CMK (cell line): ENCODE measurements at places on chromosomes 7 and 10.

DNA sequence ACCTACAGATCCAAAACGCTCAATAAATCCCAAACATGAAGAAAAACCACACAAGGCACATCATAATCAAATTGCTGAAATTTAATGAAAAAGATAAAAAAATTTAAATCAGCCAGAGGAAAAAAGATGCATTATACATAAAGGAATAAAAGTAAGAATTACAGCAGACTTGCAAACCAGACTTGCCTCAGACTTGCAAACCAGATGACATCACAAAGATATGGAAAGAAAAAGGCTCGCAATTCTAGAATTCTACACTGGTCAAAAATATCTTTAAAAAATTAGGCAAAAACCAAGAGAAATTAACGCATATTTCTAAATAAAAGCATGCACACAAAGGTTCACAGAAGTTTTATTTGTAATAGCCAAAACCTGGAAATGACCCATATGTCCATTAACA is 188.0 kb upstream of the NAMPT start:
- no peak for DNase-seq

- DNase-seq: no peak
These were observed 22.4 kb upstream of the NUB1 start for GRCh38 chr7:151319189-151319588.

DNA sequence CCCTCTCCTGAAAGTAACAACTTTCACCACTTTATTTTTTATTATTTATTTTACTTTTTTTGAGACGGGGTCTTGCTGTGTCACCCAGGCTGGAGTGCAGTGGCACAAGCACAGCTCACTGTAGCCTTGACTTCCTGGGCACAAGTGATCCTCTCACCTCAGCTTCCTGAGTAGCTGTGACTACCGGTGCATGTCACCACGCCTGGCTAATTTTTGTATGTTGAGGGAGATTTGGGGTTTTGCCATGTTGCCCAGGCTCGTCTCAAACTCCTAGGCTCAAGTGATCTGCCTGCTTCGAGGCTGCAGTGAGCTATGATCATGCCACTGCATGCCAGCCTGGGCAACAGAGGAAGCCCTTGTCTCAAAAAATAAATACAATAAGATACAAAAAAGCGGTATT is 14.9 kb upstream of the SLIT1 start:
- no peak for DNase-seq

GRCh38 chr7:11786186-11786585 is 45.8 kb downstream of the THSD7A start:
- no peak for DNase-seq

DNA sequence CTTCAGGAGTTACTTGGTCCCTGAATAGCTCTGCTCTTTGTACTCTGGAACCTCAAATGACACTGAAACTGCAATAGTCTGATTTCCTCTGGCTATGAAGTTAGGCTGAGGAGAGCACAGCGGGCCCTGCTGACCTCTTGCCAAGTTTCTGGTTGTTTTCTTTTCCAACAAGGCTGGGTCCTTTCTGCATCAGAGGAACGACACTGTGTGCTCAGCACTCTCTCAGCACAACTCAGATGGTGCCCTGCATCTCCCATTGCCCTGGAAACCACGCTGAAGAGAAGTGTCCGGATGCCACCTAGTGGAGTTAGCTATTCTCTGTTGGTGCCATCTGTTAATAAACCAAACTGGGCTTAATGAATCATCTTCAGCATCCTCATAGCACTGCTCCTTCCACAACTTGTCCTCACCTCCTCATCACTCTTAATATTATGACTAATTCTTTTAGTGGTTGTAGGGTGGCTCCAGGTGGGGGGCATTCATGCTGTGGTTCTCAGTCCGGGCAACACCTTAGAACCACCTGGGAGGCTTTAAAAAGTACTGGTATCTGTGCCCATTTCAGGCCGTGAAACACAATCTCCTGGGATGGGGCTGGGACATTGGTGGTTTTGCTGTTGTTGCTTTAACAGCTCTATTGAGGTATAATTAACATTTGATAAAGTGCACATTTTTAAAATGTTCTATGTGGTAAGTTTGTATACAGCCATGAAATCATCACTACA is 8.2 kb upstream of the EFCAB10 start:
- peak; percentile 12 for DNase-seq

GRCh38 chr7:128161466-128162125 is 79.5 kb upstream of the LEP start:
- no peak for DNase-seq

GRCh38 chr10:34091635-34092195 is 723.4 kb downstream of the PARD3 start:
- DNase-seq: no peak

DNA sequence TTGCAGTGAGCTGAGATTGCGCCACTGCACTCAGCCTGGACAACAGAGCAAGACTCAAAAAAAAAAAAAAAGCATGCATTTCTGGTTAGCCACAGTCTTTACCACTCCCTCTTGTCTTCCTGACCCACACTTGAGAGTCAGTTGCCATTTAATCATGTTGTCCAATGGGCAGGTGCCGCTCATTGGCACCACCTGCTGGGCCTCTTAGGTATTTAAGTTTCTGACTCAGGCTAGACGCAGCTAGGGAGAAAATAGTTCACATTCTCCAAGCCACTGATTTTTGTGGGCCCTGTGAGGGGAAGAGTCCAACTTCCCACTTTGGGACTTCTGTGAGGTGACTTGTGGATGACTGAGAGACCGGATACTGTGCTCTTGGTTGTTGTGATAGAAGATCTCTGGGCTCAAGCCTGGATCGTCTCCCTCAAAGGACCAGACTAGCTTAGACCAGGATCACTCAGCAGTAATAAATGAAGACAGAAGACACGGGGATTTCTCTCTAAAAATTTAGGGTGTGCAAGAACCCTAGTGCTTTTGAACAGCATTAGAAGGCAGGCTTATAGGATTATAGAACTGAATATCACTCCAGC is 26.8 kb upstream of the SORCS3 start:
- peak; percentile 26 for DNase-seq

DNA sequence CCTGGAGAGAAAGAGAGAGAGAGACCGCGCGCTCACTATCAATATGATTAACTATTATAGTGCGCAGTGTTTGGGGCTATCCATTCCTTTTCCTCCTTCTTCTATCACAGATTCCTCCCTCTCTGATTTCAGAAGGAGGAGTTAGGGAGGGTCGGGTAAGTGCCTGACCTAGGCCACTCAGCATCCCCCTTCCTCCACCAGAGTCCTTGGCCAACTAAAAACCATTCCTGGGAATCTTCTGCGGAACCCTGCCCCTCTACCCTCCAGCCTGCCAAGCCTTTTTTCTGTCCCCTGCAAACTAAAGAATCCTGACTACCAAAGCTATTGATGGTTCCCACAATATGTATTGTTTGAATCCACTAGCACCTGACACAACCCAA is 256.2 kb upstream of the NFE2L3 start:
- no peak for DNase-seq

DNA sequence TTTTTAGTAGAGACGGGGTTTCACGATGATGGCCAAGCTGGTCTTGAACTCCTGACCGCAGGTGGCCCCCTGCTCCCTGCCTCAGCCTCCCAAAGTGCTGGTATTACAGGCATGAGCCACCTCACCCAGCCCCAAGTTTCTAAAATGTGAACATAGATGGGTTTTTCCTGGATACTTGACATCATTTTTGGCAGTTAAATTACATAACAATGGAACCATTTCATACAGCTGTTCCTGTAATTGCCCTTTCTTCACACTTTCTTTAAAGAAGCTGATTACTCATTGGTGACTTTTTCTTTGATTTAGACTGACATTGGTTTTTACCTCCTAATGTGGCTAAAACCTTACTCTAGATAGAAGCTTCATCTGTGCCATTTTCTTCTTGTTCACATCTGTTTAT is 5.9 kb downstream of the ZKSCAN1 start:
- DNase-seq: no peak

GRCh38 chr7:112908086-112908485 is 117.9 kb upstream of the TMEM168 start:
- DNase-seq: no peak

GRCh38 chr10:50396491-50397311 is 145.4 kb upstream of the ASAH2 start:
- DNase-seq: no peak

GRCh38 chr7:2495418-2496299 is 19.5 kb upstream of the GRIFIN start:
- DNase-seq: no peak

GRCh38 chr10:101941871-101942270 is 98.3 kb upstream of the KCNIP2 start:
- DNase-seq: no peak

DNA sequence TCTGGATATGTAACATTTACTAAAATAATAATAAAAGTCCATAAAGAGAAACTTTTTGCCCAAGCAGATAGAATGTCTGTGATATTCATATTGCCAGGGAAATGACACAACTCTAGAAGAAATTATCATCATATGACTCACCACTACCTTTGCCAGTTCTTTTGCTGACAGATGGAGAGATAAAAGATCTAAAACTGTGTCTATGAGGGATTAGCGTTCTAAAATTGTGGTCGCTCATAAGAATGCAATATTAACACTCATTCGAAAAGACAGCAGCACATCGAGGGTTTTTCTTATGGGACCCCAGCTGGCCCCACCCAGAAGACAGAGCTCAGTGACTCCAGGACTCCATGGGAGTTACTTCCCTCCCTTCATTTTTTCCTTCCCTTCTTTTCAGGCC is 16.6 kb upstream of the LANCL2 start:
- DNase-seq: no peak

DNA sequence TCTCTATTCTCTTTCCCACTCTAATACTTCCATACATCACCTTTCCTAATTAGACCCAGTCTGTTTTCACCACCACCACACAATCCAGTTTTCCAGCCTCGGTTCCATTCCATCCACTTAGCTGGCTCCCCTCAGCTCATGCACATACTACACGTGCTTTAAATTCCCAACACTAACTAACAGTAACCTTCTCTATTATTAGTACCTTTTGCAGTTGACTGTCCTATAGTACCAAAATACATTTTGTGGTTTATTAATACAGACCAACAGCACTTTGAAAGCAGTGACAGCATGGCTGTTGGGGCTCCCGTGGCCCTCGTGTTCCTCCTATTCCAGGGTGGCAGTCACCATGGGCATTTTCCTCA is 64.9 kb downstream of the LARP4B start:
- no peak for DNase-seq

DNA sequence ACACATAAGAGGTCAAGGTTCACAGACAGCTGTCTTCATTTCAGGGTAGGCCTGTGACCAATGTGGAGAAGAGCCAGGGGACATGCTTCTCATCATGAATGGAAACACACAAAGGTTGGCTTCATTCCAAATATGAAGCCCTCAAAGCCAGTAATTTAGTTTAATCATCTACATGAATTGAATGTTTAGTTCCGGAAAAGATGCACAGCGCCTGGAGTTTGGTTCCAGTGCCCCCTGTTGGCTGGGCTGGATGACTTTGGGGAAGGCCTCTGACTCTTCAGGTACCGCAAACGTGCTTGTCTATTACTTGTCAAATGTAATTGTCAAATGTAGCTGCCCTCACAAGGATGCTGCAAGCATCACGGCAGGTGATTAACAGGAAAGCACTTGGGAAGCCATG is 130.7 kb downstream of the ADRA2A start:
- no peak for DNase-seq

- DNase-seq: no peak
These were observed 79.4 kb upstream of the FEZF1 start for GRCh38 chr7:122383934-122384333.

- DNase-seq: no peak
These were observed 76.8 kb upstream of the MKI67 start for GRCh38 chr10:128203028-128203427.

DNA sequence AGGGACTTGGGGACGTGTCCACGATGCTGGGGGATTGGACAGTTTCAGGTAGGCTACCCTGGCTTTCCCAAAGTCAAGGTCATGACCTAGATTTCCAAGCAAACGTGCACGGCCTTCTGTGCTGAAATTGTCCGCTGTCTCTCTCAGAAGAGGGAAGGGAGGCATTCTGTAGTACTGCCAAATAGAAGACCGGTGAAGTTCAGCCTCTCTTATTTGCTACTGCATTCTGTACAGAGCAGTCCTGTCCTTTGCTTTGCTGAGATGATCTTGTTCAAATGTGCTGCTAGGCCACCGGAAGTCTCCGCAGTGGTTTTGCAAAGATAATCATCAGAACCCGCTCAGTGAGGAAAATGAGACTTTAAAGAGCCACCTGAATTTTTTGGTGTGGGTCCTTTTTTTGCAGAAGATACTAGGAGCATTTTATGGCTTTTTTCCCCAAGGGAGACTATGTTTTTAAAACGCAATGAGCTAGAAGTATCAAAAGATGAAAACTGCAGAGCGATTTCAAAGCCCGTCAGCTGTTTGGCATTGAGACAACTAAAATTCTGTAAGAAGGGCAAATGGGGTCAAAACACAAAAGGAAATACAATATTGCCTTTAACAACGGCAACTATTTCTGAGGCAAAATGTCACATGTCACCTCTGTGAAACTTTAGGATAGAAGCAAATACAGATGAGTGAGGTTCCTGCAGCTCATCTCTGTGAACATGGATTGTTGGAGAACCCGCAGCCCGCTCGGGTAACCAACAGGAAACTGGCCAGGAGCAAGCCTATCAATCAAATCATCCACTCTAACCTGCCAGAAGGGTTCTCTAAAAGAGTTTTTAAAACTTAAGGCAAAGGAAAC is 1.3 kb upstream of the NMT2 start:
- peak; percentile 14 for DNase-seq

DNA sequence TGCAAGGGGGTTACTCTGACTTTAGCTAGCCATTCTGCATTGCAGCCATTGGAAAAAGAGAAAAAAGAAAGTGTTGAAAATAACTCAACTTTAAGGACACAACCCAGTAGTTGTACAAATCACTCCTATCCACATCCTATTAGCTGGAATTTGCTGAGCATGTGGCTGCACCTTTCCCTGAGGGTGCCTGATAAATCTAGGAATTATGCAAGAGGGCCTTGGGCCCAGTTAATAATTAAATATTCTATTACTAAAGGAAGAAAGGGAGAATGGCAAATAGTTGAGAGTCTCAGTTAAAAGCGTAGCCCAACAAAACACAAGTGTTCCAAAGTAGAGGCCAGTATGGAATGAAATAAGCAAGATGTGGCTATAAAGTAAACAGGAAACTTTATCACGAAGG is 200.9 kb upstream of the CNTNAP2 start:
- no peak for DNase-seq

DNA sequence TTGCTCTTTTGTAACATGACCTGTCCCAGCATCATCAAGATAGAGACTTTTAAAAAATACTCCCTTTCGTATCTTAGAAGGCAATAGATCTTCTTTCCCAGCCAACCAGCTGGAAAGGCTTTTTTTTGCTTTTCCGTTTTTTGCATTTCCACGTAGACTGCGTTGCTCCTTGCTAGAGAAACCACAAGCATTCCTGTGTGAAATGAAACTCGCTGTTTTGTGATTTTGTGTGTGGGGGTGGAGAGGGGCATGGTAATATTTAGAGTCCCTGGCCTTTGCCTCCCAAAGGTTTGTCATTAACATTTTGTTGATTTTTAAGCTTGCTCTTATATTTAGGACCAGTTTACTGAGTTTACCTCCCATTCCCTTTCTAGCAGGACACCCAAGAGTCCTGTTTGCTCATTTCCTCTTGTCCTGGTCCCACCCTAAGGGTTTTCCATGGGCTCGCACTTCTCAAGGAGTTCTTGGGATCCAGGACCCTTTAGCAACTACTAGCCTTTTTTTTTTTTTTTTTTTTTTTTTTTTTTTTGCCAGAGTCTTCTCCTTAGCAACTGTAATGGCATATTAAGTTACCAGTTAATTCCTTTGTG is 243.6 kb downstream of the BICC1 start:
- no peak for DNase-seq

- no peak for DNase-seq
These were observed 134.6 kb downstream of the TCERG1L start for GRCh38 chr10:131176907-131177306.
